ENCODE measurements at places on chromosomes 11 and 22.

- no peak for DNase-seq
These were observed 33.4 kb upstream of the GLYATL1 start for GRCh38 chr11:58905721-58906547.

GRCh38 chr11:210122-210802 lies 2.8 kb downstream of the RIC8A start:
- DNase-seq, result no peak

DNA sequence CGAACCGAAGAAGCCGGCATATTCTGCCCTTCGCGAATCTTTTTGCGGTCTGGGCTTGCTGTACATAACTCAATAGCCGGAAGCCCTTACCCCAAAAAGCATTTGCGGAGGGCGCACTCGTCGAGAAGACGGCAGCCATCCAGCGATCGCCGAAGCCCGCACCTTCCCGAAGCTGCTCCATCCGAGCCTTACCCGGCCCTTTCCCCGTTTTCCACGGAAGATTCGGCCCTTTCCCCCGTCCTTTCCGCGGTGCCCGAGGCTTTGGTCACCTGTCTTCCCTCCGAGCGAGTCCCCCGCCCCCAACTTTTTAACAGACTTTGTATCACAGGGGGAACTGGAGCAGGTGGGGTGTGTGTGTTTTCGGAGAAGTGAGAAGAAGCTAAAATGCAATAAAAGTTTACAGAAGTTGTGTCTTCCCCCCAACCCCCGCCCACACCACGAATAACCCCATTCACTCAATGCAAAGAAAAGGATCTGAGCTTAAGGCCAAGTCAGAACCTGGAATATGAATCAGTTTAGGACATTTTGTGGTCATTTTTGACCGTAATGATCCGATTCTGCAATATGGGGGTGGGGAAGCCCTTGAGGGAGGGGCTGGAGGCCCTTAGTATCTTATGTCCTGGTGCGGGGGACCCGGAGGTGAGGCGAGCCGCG lies 99.0 kb upstream of the HSD17B12 start:
- no peak for DNase-seq

DNA sequence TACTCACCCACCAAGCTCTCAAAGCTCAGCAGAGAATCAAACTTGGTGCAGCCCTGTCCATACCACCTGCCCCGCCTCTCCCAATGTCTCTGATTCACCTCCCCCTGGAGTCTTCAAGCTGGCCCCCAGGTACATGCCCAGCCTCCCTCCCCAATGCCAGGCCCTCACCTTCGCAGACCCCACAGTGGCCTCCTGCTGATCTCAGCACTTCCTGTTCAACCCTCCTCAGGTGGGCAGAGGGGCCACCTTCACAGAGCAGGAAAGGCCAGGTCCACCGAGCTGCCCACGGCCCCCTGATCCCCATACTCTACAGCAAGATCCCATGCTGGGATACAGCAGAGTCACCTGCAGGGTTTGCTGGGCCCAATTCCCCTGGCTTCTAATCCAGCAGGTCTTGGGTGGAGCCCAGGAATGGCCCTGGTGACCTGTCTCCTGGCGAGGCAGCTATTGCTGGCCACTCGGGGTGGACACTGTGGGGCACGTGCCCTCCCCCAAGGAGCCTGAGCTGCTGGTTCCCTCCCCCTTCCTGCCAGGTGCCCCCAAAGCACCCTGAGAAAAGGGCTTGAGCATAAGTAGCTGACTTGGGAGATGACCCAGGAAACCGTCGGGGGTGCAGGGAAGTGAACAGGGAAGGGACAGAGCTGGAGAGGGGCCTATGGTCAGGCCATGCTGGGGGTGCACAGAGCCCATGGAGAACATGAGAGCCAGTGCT lies 150.7 kb downstream of the BRD1 start:
- no peak for DNase-seq

DNA sequence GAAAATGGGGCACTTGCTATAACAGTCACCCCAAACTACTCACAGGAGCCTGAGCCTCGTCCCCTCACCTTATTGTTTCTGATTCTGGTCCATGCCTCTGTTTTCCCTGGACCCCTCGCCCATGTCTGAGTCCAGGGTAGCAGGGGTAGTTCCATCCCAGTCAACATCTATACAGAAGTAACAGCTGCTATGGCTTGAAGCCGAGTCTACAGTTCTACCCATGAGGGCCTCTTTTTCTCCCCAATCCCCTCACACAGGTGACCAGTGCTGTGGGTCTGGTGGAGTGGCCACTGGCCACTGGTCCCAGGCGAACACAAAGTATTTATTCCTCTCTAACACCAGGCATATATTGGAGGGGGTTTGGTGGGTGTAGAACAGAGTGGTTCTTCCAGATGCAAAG lies 116.4 kb downstream of the ZNF280B start:
- no peak for DNase-seq

- no peak for DNase-seq
These were observed 11.3 kb downstream of the C11orf21 start for GRCh38 chr11:2290351-2290841.

- DNase-seq, result no peak
These were observed 21.3 kb downstream of the TRIM66 start for GRCh38 chr11:8661001-8661795.
